ENCODE measurements at places on chromosomes 1 and 21.

DNA sequence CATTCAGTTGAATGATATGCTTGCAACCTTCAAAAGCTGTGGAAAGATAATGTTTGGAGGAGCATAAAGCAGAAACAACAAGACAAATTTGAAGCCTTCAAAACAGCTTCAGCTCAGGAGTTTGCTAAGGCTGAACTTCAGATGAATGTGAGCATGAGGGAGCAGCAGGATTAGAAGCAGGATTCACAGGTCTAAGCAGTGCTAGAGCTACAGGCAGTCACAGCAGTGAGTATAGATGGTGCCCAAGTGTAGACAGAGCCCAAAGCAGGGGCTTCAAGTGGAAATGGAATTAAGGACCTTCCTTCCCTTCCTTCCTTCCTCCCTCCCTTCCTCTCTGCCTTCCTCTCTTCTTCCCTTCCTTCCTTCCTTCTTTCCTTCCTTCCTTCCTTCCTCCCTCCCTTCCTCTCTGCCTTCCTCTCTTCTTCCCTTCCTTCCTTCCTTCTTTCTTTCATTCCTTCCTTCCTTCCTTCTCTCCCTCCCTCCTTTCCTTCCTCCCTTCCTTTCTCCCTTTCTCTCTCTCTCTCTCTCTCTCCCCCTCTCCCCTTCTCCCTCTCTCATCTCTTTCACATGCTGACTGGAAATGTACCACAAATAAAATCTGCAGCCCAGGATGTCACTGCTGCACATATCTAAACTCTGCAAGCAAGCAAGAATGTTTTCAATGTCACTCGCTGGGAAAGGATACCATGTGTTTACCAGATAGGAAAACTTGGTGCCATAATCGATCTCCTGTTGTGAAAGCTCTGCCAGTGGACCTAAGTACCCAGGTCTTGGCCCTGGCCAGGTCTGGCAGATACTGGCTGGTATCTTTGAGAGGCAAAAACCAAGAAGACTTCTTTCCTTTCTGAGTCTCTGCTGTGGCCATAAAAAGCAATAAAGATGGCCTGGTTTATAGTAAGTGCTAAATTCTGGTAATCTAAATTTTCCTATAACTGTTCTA lies 13.1 kb upstream of the SLC30A10 start:
- DNase-seq, result no peak

DNA sequence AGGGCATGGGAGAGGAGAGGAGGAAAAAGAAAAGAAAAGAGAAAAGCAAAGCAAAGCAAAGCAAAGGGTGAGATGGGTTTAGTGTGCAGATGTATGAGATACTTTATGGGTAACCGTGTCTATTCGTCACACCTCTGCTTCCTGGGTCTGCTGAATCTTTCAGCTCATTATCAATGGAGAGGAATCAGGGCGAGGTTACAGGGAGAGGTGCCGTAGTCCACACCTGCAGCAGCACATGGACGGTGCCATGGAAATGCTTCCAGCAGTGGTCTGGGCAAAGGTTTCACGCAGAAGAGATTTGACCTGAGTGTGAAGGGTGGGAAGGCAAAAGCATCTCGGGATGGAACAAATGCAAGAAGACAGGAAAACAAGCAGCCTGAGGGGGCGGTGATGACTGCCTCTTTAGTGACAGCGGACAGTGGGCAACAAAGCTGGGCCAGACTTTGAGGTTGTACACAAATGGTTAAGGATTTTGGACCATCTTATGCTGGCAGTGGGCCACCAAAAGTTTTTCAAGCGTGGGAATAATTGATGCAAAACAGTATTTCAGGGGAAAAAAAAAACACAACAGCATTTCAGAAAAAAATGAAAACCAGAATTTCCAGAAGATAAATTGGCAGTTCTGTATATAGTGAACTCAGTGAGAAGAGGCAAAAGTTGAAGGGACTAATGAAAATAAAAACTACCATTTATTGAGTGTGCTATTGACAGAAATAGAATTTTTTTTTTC lies 19.5 kb upstream of the SRP9 start:
- DNase-seq, result no peak

DNA sequence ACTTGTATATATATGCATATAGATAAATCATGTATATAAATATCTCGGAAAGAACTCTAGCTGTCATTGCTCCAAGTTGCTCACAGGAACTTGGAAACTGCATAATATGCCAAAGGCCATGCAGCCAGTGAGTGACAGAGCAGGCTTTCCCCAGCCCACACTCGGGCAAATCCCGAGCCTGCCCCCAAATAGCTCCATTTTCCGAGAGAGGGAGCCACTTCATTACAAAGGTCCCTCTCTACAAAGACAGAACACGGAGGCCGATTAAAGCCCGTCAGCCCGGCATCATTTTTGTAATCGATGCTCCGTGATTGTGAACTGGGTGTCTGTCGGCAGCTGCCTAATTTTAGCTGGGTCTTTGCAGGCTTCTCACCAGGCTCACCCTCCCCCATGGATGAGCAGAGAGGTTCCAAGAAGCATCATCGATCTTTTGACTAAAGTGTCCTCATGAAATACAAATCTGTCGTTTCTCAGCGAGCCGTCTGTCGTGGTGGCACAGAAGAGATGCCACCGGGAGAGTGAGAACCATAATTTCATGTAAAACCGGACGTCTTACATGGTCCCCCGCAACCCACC lies 663.9 kb downstream of the PTPRU start:
- DNase-seq, result no peak

DNA sequence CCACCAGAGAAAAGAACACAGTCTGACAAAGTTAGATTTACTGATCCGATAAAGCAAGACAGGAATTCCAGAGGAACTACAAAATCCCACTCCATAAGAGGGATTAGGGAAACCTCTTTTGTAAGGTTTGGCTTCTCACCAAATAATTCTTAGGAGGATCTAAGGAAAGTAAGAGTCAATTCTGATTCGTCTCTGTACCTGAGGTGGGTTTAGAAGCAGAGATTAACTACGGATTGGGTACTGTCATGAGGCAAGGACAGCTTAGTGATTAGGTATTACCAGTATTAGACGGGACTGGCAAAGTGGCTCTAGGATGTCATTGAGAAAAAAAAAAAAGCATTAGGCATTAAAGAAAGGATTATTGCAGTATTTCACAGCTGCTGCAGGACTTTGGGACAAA lies 371.7 kb upstream of the BRINP3 start:
- DNase-seq, result no peak

GRCh38 chr1:37861151-37861550 lies 1.8 kb upstream of the MTF1 start:
- no peak for DNase-seq
